Fibroblast of skin of right quadriceps (primary cell): ENCODE measurements at places on chromosomes 13 and 19.

DNA sequence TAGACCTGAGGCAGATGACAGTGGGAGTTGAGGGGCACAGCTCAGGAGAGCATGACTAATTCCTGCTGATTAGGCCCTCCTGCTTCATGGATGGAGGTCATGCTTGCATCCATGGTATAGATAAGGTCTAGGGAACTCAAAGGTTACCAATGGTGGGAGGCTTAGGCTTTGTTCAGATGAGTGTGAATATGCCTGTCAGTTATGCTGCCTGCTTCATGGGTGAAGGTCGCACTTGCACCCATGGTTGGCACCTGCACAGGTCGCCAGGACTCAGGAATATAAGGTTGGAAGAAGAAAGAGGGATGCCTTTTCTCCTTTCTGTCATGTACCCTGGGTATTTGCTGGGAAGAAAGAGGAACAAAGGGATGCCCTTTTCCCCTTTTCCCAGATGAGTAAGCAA is 53.4 kb upstream of the GJB6 start:
- no peak for DNase-seq

DNA sequence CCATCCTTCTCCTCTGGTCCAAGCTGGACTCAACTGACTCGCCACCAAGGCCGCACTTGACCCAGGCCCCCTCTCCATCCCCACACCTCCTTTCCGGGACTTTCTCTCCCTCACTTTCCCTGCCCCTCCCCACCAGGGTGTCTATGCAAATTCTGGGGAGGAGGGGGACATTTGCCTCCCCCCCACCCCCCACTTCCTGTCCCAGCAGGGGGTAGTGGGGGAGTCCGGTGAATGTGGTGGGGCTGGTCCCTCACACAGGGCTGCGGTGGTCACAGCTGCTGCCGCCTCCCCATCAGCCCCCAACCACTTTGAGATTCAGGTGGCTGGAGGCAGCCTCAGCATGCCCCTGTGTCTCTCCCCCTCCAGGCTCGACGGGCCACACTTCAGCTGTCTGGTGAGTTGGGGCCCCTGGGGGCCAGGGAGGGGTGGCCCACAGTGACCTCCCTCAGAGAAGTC is 870 bp downstream of the SPIB start:
- DNase-seq, result no peak

GRCh38 chr19:8004723-8005513 is 523 bp downstream of the ELAVL1 start:
- DNase-seq, result no peak

DNA sequence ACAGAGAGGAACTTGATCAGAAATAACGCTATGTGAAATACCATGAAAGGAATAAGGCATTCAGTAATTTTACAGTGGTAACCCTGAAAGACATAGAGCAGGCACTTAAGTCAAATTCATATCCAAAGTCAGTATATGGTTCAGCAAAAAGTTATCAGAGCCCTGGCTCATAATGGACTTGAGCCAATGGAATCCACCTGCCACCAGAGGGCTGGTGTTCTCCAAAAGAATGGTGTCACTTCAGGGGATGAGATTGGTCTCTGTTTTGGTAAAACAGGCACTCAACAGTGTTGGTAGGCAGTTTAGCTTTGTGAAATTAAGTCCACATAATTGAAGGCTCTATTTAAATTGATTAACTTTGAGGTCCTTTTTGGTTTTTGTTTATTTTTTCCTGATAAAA is 93.9 kb downstream of the LIG4 start:
- DNase-seq, result no peak

DNA sequence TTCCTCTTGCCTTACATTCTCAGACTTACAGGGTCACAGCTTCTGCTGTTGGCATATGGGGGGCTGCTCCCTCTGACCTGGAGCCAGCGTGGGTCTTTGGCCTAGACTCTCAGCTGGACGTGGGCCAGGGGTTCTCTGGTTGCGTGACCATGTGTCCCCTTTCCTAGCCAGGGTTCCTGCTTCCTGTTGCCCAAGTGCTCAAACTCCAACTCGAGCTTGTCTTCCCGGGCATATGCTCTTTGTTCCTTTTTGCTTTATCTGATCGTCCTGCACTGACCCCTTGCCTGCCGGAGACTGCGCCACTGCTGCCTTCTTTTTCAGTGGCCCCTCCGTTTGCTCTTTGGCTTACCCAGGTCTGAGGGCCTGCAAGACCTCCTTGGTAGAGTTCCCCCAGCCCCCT is 25.3 kb upstream of the GPR183 start:
- DNase-seq, result no peak

DNA sequence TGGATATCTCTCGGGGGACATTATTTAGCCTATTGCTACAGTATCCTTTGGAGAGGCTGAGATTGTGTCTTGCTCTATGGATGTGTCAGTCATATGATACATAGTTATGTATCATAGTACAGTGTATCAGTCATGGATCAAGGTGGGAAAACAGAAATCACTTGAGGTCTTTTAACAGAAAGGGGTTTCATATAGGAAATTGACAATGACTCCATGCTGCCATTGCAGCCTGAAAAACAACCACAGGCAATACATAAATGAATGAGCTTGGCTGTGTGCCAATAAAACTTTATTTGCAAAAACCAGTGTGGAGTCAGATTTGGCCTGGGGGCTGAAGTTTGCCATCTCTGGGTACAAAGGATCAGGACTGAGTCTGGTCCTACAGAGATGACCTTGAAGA is 35.4 kb downstream of the COLGALT1 start:
- no peak for DNase-seq

- no peak for DNase-seq
These were observed 1.8 kb upstream of the NEK3 start for GRCh38 chr13:52161181-52161646.

DNA sequence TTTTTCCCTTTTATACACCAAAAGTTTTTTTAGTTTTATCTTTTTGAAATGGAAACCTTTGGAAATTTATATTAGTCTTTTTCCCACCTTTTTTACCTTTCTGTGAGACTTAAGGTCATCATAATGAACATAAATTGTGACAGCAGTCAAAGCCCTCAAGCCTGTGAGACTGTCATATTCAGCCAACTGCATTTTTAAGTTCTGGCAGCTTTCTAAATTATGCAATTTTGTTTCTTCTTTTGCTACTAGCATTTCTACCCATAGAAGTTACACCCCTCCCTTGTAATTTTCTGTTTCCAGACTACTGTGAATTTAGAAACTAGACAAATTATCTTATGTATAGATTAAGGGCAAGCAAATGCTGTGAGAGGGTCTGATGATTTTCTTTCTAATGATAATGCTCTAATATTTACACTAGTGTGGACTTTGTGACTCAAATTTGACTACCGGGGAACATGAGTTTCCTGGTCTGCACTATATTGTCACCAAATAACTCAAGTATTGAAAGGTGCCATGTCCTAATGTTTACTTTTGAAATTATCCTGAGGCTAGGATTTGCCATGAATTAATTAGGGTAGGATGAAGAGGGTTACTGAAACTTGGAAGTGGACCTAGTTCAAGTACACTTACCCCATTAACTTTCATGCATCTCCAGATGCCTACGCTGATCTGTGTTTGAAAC is 43.7 kb downstream of the FRY start:
- DNase-seq, result no peak

- no peak for DNase-seq
These were observed 56.1 kb downstream of the LRCH1 start for GRCh38 chr13:46609052-46609451.

DNA sequence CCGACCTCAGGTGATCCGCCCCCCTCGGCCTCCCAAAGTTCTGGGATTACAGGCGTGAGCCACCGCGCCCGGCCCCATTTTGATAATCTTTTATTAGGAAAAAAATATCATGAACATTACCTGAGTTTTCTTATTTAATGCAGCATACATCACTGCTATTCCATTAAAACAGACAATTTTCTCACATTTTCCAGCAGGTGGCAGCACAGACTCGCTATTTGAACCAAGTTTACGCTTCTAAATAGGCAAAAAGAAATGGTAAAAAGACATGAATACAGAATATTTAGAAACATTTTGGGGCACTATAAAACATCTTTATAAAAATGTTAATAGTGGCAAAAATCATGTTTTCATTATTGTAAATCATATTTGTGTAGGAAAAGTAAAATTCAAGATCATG is 903.1 kb downstream of the SLITRK6 start:
- DNase-seq, result peak; percentile 50

DNA sequence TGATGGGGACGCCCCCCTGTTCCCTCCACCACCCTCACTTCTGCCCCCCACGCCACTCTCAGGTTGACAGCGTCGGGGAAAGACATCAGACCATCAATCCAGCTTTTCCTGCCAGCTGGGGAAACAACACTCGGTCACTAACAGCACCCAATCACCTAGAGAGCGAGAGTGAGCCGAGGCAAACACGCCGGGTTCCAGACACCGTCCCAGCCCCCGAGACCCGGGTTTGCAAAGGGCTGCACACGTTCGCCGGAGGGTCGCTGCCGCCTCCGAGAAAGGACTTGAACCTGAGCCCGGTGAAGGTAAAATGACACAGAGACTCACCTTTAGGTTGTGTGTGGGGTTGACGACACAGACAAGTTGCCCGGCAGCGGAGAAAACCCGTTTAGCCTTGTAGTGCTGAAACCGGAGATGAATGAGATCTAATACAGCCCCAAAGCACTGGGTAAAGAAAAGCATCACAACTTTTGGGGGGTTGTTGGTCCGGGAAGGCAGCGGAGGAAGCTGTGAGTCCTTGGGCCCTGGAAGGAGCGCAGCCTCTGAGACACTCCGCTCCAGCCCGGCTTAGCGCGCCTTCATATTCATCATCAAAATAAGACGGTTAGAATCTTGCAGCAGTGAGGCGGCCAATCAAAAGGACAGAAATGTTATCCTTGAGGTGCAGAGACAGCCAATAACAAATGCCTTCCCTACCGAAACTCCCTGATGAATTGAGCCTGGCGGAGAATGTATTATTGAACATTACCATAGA is at the start of gene SIAH3:
Gene SIAH3, minus strand, starts transcription at position 583 of the 751 bp plus-strand sequence. Its CDS starts 124 bp downstream, at position 459.
- peak; percentile 54 for DNase-seq

DNA sequence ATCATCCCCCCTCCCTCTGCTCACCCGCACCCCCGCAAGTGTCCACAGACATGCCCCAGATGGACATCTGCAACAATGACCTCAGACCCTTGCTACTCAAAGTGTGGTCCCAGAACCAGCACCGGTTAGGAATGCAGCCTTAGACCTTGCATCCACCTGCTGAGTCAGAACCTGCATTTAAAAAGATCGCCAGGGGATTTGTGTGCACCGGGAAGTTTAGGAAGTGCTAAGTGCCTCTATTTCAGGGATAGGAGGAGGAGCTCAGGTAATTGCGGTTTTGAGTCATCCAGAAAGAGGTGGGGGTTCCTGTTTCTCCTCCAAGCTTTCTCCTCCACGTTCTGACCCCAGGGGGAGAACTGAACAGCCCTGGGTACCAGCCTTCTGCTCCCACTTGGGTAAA is 46.2 kb downstream of the CACNA1A start:
- DNase-seq, result no peak

- DNase-seq, result peak; percentile 62
These were observed 4.1 kb downstream of the ATP11A start for GRCh38 chr13:112693831-112694497.

GRCh38 chr13:67204764-67205163 is 25.4 kb downstream of the PCDH9 start:
- no peak for DNase-seq

- DNase-seq, result no peak
These were observed 60.3 kb downstream of the SLC7A9 start for GRCh38 chr19:32809254-32809653.

DNA sequence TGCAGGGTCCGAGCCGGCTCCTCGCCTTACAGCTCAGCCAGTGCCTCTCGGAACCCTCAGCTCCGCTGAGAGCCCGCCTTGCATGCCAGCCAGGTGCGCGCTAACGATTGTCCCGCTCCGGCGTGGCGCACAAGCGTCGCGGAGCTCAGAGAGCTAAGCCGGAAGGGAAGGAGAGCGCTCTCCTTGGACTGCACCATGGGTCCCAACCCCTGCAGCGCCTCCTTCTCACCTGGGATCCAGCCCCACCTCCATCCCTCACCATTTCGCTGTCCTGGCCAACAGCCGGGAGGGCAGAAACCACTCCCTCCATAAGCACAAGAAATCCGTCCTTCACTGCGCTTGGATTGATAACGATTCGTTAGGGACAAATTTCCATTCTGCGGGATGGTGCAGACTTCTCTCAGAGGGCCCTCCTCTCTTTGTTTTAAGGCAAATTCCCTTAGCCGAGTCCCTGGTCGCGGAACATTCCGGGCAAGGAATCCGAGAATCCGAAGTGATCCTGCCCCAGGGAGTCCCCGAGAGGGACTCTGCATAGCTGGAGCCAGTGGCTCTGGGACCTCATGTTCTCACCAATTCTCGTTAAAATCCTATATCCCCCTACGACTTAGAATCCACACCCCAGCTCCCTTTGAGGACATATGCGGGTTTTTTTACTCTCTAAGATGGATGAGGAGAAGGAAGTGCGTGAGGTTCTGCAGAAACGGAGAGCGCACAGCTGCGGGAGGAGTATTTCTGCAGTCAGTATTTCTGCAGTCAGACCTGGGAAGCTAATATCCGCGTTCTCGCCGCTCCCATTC is 2.8 kb downstream of the GSX1 start:
- no peak for DNase-seq

DNA sequence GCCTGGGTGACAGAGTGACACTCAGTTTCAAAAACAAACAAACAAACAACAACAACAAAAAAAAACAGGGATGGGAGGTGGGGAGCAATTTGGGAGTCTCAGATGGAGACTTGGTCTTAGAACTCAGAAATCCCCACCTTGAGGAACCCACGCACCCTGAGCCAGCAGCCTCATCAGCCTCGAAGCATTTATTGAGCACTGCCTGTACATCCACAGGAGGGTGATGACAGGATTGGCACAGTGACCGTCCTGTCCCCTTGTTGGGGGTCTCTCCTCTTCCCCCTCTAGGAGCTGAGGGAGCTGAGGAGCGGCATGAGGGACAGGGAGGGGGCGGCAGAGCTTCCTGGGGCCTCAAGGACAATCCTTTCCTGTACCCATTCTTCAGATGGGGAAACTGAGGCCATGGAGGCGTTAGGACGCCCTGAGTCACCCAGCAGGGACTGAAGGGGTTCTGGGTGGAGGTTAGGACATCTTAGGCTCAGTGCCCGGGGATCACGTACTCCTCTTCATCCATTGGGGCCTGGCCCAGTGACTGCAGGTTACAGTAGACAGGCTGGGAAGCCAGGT is 5.6 kb downstream of the GDF15 start:
- no peak for DNase-seq

DNA sequence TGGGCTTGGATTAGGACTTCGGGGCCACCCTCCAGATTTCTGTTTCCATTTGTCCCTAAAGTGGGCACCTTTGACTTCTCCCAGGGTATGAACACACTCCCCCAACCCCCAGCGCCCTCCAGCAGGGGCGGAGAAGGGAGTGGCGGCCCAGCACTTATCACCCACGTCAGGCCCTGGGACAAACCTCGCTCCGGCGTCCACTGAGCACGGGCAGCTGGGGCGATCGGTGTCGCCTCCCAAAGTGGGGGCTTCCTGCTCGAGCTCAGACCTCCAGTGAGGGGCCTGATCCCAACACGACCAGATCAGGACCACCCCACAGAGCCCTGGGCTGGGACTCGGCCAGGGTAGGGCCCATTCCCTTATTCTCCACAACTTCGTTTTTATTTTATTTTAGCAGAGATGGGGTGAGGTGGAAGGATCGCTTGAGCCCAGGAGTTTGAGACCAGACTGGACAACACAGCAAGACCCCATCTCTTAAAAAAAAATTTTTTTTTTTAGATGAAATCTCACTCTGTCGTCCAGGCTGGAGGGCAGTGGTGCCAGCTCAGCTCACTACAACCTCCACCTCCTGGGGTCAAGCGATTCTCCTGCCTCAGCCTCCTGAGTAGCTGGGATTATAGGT is 3.7 kb upstream of the TCF3 start:
- DNase-seq, result no peak
